ENCODE measurements at places on chromosomes 3 and 15.

- peak; percentile 51 for DNase-seq
Observed at GRCh38 chr3:22960105-22960984, 242.8 kb upstream of the UBE2E2 start.

- DNase-seq: peak; percentile 10
Observed at GRCh38 chr3:158456114-158456513, 114.9 kb upstream of the MLF1 start.

GRCh38 chr3:124044956-124045355 is 53.0 kb upstream of the ROPN1 start:
- peak; percentile 95 for DNase-seq

DNA sequence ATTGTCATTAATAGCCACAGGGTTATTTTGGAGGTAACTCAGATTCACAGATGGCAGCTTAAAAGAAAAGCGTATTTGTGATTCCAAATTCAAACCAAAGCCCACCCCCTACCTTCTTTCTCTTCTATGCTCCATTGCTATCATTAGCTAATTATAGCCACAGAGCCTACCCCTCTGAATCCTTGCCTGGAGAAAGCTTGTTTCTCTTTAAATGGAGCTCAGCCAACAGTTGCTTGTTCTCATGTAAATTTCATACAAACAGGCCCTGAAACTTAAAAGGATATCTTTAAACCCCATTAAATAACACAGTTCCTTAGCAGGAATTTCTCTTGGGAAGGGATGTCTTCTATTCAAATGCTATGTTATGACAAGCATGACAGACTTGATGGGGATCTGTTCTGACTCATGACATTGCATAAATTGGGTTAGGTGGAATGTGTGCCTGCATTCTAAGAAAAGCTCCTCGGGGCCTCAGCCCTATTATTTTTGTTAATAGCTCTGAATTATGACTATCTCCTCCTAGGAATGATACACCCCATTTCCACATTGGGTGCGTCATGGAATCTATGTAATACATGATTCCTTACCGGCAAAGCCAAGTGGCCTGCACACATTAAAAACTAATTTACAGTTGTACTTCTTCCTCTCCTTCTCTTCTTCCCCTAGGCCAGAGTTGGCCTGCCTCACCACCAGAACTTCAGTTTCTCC is 265.8 kb downstream of the TAFA4 start:
- DNase-seq: no peak

DNA sequence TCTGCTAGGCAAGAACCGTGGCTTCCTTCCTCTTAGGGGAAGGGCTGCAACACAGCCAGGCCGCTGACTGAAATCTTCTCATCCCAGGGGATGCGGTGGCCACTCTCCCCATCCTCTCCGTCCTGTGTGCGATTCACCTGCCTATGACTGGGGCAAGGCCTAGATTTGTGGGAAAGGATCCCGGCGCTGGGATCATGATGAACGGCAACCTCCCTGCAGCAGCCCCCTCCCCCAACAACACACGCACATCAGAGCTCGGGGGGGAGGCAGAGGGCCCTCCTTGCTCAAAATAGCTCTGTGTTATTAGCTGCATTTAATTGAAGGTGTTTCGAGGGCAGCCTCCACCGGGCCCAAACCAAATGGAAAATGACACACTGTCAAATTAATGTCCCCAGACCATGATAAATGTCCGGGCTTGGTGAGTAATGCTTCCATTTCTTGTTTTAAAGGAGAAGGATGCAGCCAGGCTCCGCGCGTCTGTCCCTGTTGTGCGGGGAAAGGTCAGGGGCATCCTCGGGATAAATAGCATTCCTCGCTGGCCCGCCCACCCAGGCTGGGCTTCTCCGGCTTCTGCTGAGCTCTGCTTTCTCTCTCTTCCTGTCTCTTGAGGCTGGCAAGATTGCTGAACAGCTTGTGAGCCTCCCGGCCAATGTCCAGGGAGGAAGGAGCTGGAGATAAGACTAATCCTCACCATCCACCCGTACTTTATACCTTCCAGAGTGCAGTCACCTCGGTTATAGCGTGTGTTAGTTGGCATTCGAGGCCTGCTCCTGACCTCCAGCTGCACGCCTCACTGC is 56.4 kb upstream of the TLE3 start:
- peak; percentile 75 for DNase-seq

- DNase-seq: no peak
Observed at GRCh38 chr3:117853923-117854668, 1144.5 kb downstream of the TUSC7 start.

- DNase-seq: no peak
Observed at GRCh38 chr3:165078293-165078692, at the start of gene SI. Gene SI (minus strand): TSS chr3:165078496. CDS start chr3:165076012, 2,484 bp downstream.

GRCh38 chr3:37243820-37244748 is 69.7 kb upstream of the LRRFIP2 start:
- DNase-seq: peak; percentile 60

- no peak for DNase-seq
Observed at GRCh38 chr3:14366248-14366647, 36.2 kb upstream of the SLC6A6 start.

- peak; percentile 65 for DNase-seq
Observed at GRCh38 chr15:58755956-58756355, 6.4 kb upstream of the ADAM10 start.

DNA sequence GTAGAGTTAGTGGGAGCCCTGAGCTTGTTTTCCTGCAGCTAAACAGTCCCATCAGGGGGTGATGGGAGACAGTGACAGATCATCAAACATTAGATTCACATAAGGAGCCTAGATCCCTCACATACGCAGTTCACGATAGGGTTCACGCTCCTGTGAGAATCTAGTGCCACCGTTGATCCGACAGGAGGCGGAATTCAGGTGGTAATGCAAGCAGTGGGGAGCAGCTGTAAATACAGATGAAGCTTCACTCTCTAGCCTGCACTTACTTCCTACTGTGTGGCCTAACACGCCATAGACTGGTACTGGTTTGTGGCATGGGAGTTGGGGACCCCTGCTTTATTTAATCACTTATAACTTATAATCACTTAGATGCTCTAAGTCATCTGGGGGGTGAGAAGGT is 179.1 kb downstream of the AKAP13 start:
- no peak for DNase-seq
